ENCODE measurements at places on chromosomes 7 and 10.
A peak's percentile ranks its signal among the peaks of the same experiment; 100 is the strongest.

- no peak for DNase-seq
Observed at GRCh38 chr7:23468526-23469149, 1.7 kb downstream of the IGF2BP3 start.

DNA sequence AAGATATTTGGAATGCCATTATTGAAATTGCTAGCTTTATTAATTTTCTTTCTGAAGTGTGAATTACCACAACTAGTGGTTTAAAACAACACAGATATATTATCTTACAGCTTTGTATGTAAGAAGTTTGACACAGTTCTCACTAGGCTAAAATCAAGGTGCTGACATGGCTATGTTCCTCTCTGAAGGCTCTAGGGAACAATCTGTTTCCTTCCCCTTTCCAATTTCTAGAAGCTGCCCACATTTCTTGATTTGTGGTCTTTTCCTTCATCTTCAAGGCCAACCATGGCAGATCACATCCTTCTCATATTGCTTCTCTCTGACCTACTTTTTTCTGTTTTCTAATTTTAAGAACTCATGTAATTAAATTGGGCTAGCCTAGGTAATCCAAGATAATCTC is 43.3 kb upstream of the SLC26A3 start:
- DNase-seq, result no peak

- DNase-seq, result no peak
Observed at GRCh38 chr7:74542558-74543117, 88.9 kb downstream of the GTF2IRD1 start.

- no peak for DNase-seq
Observed at GRCh38 chr10:101812606-101813005, 5.6 kb downstream of the OGA start.

GRCh38 chr7:100585511-100586265 is at the start of gene LRCH4:
Gene LRCH4, minus strand, starts transcription at chr7:100586129. Its CDS starts 29 bp downstream, at chr7:100586100.
- no peak for DNase-seq

DNA sequence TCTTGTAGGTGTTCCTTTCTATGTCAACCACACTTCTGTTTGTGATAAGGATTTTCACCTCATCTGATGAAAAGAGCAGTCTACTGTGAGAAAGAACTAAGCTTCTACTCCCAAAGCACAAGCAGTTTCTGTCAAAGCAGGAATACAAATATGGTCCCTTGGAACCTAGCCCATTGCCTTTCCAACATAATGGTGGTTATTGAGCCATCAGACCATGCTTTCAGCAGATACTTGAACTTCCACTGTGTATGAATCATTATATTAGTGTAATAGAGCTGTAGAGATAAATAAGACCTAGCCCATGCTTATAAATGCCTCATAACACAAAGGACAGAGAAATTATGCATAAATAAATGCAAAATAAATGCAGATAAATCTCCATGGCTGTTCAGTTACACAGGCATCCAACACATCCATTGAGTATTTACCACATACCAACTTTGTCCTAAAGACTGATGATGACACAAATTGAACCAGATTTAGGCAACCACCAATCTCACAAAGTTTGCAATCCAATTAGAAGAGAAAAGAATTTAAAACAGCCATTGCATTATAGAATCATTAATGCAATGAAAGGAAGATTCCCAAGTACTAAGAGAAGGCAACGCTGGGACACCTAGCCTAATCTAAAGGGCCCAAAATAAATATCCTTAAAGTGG is 729.4 kb upstream of the C7orf33 start:
- no peak for DNase-seq

GRCh38 chr7:6530626-6531491 is 20.4 kb downstream of the GRID2IP start:
- DNase-seq, result no peak

- no peak for DNase-seq
Observed at GRCh38 chr10:132263866-132264265, 43.9 kb downstream of the STK32C start.

GRCh38 chr7:32091608-32092210 is 21.5 kb upstream of the PDE1C start:
- DNase-seq, result no peak

DNA sequence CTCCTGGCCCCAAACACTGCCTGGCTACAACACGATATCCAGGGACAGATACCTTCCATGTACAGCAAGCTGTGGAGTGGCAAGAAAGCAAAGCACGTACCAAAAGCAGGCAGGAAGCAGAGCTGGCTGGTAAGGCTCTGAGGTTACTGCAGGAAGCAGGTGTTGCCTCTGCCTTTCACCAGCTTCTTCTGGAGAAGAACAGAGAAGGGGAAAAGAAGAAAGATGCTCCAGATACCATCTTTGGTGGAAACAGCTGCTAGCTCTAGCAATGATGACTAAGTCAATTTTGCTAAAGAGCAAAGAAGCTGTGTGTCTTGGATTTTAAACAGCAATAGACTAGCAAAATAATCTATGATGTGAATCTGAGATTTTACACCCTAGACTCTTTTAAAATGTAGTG is 34.9 kb upstream of the PRSS1 start:
- DNase-seq, result no peak

DNA sequence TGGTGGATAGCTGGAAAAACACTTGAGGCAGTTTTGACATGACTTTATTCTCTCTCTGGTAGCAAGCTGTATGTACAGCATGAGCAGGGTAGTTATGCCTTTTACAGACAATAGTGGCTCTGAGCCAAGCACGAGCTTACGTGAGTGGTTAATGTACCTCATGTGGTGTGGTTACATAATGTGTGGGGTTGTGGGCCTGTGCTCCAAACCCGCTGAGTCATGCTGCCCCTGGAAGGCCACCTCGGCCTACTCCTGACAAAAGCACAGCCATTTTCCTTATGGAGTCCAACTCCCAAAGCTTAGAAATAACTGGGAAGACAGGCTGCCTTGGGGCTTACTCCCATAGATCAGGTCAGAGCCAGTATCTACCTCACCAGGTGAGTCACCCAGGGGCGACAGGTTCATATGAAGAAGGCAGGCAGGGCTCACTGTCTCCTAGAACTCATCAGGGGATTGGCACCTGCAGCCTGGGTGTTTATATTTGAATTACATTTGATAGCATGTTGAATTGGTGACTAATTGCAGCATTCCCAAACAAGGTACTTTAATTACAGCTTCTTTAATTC is 404.5 kb downstream of the ADRA2A start:
- peak; percentile 78 for DNase-seq

DNA sequence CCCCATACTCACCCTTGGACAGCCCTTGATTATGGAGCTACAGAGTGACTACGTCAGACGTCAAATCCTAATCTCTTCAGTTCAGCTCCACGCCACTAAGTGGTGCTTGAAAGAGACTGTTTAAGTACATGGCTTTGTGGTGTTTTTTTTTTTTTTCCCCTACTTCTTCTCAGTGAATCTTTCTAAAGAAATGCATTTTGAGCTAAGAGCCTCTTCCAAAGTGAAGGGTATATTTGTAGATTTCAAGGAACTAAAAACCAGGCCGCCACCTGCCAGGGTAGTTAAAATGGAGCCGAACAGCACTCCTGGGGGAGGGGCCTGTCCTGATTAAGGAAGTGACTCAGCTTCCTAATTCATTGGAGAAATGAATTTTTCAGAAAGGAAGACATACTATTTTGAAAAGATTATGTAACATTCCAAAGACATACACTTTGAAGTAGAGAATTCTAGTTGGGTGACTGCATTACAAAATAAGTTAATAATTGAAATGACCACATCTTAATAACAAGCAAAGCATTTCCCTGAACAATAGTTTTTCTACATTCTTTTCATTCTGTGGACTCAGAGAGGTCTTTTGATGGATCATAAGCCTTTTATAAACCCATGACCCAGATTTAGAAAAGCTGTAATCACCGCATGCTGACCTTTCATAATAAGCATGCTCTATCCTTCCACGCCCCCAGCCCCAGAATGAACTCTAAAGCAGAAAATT is 20.6 kb upstream of the VPS41 start:
- DNase-seq, result no peak

- DNase-seq, result peak; percentile 80
Observed at GRCh38 chr10:1638889-1639419, 98.4 kb downstream of the ADARB2 start.

GRCh38 chr10:12509794-12510100 is 160.4 kb downstream of the CAMK1D start:
- DNase-seq, result no peak

GRCh38 chr10:43408331-43408709 is 666 bp downstream of the HNRNPF start:
- no peak for DNase-seq

GRCh38 chr7:45882465-45882810 is 5.8 kb upstream of the IGFBP1 start:
- DNase-seq, result no peak

DNA sequence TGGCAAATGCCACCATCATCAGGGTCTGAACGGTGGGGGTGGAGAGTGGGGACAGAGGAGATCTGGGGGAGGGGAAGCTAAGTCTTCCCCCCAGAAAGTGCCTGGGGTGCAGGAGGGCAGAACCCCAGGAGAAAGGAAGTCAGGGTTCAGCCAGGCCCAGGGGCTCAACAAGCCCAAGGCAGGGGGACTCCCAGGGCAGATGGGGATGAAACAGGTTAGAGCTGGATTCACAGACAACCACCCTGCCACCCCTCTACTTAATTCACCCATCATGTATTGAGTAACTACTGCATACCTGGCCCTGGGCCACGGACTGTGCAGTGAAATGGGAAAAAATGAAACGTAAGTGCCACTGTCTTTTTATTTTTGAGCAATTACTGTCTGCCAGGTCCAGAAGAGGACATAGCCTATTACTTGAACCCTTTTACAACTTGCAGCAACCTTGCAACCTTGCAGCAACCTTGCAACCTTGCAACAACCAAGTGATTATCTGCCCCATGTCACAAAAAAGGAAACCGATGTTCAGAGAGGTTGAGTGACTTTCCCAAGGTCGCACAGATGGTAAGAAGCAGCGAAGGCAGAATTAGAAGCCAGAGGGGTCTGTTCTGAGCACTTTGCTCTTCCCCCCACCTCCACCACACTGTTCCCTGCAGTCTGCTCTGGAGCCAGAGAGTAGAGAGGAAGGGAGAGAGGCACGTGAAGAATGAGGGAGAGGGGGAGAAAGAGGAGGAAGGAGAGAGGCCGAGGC is 4.8 kb downstream of the ELN start:
- no peak for DNase-seq

- DNase-seq, result no peak
Observed at GRCh38 chr10:1184541-1185430, 128.6 kb downstream of the WDR37 start.

DNA sequence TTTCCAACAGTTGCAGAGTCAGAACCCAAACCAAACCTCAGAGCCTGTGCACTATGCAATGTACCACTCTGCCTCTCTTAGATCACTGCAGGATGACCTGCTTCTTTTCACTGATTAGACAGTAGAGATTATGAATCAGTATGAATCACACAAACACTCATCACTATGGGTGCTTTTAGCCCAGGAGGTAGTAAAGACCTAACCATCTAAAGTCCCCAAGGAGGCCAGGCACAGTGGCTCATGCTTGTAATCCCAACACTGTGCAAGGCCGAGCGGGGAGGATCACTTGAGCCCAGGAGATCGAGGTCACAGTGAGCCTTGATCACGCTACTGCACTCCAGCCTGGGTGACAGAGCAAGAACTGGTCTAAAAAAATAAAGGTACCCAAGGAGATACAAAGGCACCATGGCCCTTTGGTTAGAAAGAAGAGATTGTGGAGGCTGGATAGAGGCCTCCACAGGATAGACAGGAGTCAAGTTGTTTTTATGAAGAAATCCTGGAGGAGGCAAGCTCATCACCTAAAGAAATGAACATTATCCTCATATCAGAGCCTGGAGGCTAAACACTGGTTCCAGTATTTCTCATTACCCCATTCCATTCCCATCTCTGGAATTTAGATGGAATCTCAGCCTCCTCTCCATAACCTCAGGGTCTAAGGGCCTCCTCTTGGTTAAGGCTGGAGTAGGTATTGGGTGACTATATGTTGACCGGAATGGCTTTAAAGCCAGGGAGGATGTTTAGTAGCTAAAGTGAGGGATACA is 12.9 kb downstream of the SEC31B start:
- DNase-seq, result no peak

DNA sequence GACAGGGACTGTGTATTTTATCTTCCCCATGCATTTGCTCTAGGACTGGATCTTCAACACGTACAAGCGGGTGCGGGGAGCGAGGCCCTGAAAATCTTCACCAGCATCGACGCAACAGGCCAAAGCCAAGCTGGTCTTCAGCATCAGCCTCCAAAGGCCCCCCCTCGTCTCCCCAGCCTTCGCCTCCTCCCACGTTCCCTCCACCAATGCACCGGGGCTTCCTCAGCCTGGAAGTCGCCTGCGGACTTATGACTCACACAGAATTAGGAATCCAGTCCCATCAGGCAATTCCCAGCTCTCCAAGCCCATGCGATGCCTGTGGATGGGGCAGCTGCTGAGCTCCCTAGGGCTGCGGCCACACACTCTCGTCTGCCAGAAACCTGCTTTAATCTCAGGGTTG is 36.3 kb upstream of the RNF32 start:
- peak; percentile 39 for DNase-seq

DNA sequence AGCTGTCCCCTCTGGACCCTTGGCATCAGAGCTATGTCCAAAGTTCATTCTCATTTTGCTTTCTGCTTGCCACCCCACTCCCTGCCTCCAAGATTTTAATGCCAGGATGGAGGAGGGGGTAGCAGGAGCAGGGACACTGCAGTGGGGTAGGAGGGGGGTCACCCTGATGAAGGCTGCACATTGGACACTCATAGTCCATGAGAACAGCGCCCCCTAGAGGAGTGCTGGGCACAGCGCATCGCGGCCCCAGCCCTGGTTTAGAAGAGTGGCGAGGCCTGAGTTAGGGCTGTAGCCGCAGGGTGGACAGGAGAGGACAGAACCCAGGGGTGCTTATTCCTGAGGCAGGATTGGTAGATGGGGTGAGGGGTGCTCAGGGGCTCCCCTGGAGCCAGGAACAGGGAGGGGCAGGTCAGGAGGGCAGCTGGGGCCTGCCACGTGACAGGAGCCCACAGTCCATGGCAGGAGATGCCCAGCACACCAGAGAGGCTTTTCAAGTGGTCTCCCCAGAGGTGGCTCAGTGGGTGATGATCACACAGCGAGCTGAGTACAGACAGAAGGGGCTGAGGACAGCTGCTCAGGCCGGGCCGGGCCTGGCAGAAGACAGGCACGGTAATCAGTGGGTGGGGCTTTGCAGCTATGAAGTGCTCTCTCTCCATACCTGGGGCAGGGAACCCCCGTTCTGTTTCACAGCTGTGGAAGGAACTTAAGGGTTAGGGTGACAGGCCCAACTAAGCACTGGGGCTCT is 71.4 kb downstream of the NEURL1 start:
- DNase-seq, result no peak

DNA sequence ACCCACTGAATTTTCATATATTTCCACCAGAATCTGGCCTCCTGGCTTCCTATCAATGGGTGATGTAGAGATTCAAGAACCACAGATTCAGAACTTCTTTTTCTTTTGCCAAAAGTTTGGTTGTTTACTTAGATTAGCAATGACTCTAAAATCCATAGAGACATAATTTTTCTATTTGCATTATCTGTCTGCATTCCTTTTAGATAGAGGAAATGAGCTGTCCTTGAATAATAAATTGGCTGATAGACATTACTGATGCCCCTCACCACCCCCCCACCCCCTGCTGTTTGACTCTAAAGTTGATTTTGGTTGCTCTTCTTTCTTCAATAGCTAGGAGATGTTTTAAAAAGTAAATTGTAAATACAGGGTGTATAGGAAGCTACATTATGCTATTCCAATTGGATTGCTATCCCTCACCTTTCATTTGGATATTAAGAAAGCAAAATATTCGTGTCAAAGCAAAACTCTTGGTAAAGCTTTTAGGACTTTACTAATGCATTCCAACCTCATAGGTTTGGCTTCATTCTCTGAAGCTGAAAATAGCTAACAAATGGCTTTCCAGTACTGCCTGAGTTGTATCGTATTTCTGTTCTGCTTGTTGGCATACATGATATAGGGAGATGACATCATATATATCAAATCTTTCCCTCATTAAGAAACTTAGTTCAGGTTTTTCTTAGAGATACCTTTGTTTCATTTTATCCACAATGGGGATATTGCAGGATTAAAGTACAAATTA is 606.0 kb downstream of the ARL4A start:
- no peak for DNase-seq
